ENCODE measurements at places on chromosomes 4 and X.

DNA sequence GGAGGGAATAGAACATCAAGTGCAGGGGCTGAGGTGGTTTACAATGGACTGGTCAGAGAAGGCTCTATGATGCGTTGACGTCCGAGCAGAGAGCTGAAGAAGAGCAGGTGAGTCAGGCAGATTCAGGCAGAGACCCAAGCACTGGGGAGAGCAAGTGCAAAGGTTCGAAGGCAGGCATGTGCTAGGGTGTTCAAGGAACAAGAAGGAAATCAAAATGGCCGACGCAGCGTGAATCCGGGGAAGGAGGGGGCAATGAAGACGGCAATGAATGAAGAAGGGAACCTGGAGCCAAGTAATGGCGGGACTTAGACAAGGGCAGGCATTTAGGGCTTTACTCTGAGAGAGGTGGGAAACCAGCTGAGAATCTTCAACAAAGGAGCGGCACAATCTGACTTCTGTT is 56.8 kb upstream of the DCTD start:
- DNase-seq, result no peak

DNA sequence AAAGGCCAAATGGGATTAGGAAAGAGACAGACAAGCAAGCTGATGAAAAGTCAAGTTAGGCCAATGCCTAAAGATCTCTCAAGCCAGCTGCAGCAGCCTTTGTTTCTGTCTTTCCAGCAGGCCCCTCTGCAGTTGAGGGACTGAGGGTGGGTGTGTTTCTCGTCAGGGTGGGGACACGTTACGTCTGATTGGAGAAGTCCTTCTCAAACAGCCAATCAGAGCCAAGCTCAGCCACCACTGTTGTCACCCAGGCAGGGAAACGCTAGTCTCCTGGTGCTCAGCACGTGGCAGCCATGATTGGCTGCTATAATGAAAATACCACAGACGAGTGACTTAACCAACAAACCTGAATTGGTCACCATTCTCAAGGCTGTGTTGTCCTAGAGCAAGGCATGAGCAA is 177.1 kb upstream of the LCORL start:
- DNase-seq, result no peak

GRCh38 chr4:166091146-166091545 is 218.1 kb downstream of the TLL1 start:
- DNase-seq, result no peak

DNA sequence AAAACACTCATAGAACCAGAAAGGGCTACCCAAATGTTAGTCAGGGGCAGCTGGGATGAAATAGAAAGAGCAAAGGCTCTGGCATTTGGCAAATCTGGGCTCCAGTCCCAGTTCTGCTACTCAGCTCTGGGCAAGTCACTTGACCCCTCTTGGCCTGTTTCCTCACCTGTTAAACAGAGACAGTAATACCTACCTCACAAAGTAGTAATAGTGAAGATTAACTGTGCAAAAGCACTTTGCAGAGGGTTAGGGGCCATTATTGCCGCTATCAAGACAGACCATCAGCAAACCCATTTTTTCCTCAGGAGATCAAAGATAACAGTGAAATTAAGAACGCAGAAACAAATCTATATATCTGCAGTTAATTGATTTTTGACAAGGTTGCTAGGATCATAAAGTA is 20.6 kb downstream of the ZBTB33 start:
- DNase-seq, result no peak

DNA sequence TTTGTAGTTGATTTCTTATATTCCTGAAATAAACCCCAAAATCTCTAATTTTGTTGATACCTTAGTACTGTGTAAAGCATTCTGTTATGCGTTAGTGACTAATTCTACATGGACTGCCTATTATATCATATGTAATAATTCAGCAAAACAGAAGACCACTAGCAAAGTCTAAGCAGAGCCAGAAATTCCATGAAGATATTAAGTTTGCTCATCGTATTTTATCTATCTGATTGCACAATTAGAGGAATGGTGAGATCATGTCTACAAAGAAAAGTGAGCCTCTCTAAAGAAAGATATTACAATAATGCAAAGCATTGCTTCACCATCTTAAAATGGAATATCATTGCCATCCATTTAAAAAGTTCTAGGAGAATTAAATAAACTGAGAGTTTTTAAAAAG is 374.6 kb upstream of the SLC7A11 start:
- no peak for DNase-seq

GRCh38 chrX:110318664-110318968 is 731 bp upstream of the AMMECR1 start:
- no peak for DNase-seq

- DNase-seq, result no peak
These were observed 96.6 kb upstream of the BANK1 start for GRCh38 chr4:101693842-101694398.

- DNase-seq, result no peak
These were observed 457 bp downstream of the RIPPLY1 start for GRCh38 chrX:106902684-106903083.

- DNase-seq, result peak; percentile 75
These were observed 17.2 kb upstream of the FGFR3 start for GRCh38 chr4:1775731-1776500.

- no peak for DNase-seq
These were observed 148.5 kb downstream of the DHRSX start for GRCh38 chrX:2351999-2352995.

DNA sequence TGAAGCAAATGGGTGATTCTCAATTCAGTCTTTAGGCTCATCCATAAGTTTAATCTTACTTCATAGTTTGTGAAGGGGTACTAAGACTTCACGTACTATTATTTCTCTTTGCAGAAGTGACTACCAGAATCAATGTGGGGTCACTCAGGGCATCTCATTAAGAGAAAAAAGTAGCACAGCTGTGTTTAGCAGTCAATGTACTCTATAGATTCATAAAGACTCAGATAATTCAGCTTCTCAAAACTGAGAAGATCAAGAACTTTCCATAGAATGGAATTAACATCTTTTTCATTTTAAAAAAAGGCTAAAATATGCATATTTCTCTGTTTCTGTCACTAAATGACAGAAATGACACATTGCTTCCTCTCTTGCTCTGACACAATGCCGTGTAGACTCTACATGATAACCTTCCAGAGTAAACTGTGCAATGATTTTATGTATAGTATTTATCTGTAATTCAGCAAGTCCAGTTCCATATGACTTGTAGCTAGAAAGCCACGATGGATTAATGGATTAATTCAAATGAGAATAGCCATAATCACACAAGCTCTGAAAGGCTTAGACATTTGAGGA is 20.3 kb upstream of the LSM6 start:
- no peak for DNase-seq

DNA sequence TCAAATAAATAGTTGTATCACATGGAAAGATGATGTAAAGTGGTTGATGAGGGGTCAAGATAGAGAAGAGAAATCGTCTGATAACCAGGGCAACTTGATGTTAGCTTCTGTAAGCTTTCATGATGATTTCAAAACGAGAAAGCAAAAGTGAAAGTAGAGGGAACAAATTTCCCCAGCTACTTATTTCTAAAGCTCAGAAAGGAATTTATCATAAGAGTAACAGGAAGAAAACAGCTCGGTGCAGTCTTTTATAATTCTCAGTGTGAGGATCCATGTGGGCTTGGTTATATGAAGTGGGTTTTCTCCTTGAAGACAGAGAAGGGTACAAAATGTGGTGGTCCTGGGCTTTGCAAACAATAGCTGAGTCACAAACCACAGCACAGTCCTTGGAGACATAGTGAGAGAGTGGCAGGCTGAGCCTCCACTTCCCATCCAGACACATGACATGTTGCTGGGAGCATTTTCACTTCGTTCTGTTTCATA is 32.1 kb upstream of the GLRA2 start:
- no peak for DNase-seq

- DNase-seq, result no peak
These were observed 30.8 kb downstream of the MTM1 start for GRCh38 chrX:150599226-150599625.

- DNase-seq, result no peak
These were observed 95.2 kb downstream of the GPAT3 start for GRCh38 chr4:83631066-83631465.

DNA sequence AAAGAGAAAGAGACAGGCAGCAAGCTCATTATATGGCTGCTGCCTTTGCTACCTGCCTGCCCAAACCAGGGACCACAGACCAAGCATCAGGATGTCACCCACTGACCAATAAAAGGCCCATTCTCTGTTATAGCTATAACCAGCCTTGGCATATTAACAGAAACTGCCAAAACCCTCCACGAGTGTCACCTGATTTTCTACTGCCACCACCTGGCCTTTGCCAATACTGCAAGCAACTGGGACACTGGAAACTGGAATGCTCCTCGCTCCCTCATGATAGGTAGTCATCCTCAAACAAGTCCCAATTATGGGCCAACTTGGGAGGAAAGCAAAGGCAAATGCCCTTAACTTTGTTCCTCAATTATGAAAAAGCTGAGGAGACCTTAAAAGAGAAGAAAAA is 76.0 kb downstream of the SPIN4 start:
- no peak for DNase-seq

DNA sequence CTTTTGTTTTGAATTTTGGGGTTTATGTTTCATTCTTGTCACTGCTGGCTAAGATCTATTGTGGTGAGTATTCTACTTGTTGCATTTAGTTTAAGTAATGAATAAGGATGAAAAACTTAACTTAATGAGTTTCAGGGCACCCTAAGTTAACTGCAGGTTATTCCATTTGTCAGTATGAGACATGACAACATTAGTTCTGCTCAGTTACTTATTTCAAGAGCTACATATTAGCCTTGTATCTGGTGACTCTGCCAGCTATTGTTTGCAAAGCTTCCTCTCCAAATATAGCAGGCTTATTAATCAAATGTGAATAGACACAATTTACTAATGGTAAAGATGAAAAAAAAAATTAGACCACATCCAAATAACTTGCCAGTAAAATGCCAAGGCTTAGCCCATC is 567.1 kb downstream of the IL15 start:
- DNase-seq, result no peak

DNA sequence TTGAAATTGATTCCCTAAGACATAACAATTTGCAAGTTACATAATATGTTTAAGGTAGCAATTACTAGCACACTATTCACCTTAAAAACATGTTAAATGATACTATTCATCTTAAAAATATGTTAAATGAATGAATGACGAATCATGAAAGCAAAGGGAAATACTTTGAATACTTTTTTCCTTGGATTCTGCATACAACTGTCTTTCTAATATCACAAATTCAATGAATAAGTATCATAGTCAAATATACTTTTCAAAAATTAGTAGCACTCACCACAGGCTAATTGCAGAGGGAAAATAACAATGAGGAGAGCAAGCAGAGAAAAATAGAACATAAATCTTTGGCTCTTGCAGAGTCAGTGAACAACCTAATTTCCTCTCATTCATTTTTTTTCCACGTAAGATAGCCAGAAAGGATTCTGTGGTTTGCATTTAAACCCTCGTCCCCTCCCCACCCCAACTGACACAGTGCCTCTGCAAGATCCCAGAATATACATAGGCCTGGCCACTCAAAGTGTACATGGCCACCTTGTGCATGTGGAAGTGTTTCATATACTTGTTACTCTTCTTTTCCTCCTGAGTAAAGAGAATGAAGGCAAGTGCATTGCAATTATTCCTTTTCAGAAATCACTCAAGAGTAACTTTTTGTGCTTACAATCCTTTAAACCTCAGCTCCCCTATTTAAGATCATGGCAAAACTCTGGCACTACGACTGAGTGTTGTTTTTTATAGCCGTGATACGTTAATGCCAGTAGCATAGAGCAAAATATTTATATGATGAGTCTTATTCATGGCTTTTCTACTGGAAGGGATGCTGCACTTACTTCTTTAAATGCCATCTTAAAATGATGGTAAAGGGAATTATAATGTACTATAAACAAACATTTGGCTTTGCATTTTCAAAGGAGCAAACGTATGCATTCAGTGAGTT is 236.4 kb downstream of the PDGFC start:
- DNase-seq, result no peak

DNA sequence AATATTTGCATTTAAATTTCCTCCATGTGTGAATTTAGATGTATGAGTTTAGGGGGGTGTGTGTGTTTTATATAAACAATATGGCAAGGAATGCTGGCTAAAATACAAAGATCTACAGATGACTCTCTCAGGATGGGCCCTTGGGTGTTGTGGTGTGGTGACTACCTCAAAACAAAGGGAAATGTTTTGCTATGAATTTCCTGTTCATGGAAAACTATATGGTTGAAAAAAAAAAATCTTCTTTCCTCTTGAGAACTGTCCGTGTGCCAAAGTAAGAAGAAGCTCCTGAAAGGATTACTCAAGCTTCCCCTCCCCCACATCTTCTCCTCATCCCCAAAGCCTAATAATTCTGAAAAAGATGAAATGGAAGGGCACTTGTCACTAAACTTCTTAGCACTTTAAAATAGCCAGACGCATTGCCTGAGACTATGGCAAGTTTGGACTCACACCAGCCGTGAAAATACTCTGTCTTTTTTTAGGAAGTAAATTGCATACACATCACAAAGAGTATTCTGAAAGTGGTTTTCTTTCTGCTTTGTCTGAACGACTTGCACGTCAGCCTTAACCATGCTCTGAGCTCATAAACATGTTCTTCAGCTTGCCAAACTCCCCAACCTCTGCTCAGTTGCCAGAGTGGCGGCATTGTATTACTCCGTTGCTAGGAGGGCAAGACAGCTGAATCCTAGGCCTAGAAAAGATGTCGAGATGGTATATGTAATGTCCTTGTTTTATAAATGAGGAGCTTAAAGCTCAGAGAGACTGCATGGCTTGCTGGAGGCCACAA is 250.4 kb upstream of the JADE1 start:
- peak; percentile 15 for DNase-seq

DNA sequence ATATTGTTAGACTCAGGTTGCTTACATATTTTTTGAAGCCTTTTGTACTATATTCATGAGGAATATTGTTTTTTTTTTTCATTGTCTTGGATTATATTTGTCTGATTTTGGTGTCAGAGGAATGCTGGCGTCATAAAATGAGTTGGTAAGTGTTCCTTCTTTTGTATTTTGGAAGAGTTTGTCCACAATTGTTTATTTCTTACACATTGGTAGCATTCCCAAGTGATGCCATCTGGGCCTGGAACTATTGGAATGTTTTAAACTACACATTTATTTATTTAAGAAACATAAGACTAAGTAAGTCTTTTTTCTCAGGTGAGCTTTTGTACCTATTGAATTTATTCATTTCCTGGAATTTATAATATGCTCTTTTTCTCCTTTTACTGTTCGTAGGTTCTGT is 107.6 kb downstream of the LARP1B start:
- DNase-seq, result no peak

- DNase-seq, result peak; percentile 0
These were observed 65.7 kb upstream of the PAGE1 start for GRCh38 chrX:49761481-49761880.

DNA sequence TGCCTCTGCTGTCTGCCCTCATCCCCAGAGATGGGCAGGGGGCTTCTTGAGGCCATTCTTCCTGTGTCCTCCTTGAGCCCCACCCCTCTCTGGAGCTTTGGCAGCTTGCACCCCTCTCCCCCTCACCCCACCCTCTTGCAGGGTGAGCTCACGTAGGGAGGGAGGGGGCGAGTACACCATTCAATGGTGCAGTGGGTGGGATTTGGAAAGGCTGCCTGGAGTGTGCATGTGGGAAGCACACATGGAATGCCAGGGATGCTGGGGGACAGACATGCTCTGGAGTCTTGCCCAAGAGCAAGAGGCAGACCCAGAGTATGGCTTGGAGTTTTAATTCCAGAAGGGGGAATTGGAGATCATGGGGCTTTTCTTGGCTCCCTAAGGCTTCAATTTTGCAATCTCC is 5.6 kb downstream of the PAK3 start:
- DNase-seq, result no peak

Measured in midbrain (tissue), 1 donor.